Fibroblast of villous mesenchyme (primary cell): ENCODE measurements at places on chromosomes 12 and 14. TPM values are rescaled to one million over a fixed set of nuclear protein-coding genes. Genes with fewer than 3 reads are reported as not detected.
A peak's percentile ranks its signal among the peaks of the same experiment; 100 is the strongest.

The LBHD2 gene
- not detected in 2 replicates for total RNA-seq

The RIC8B gene
- total RNA-seq, result 12.6 and 15.1 TPM in 2 replicates

The TROAP gene
- total RNA-seq, result 11.3 and 14.7 TPM in 2 replicates

The AHNAK2 gene
- 32.2 and 32.4 TPM in 2 replicates for total RNA-seq

The FOXM1 gene
- total RNA-seq, result 16.4 and 17.7 TPM in 2 replicates

GRCh38 chr12:32502693-32503502 lies 103.5 kb downstream of the FGD4 start:
- DNase-seq, result peak; percentile 83

DNA sequence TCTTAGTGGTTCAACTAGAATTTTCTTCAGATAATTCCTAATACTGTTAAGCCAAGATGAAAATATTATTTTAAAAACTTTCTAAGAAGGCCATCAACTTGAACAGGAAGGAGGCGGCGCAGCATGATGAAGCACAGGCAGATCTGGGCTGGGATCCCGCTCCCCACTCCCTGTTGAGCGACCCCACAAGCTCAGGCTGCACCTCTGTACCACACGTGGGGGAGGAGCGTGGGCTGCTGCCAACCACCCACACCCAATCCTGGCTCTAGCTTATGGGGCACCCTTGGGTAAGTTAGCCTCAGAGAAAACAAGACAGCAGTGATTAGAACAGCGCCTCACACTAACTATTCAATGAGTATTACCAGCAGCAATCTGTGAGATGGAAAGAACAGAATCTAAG lies 6.0 kb downstream of the MTERF2 start:
- DNase-seq, result no peak

GRCh38 chr14:55388160-55388559 lies 23.5 kb downstream of the ATG14 start:
- peak; percentile 77 for DNase-seq

DNA sequence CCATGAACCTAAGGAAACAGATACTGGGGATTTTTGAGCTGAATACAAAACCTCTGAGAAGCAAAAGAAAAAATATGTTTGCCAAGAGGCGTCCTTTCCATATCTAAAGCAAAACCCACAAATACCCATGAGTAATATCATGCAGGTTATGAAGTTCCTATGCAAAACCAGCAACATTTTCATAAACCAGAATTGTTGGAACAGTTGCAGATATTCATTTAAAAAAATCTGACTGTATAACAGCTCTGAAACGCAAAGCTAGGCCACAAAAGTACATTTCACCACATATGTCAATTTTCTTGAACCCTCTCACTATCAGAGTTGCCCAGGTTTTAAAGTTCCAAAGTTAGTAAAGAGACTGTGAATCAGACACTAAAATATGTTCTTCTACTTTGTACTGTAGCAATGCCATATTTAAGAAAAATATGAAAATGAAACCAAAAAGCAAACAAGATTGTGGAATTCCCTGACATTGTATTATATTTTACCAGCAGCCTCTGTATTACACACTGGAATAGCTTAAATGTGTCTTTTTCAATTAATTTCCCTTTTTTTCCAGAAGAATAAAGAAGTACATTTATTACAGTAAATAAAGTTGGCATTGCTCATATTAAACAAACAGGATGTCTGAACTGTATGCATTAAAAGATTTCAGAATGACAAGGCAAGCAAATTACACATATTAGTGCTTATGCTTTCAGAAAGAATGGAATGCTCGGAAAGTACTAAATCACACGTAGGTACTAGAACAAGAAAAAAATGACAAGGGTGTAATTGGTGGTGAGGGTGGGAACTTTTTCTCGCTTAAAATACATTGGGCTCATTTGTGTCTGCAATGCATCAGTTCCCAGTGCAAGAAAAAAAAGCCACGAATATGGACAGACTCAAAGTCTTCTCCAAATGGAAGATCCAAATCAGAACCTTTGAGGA lies 33.6 kb upstream of the HIF1A start:
- peak; percentile 64 for DNase-seq

GRCh38 chr12:123150275-123150743 lies 581 bp downstream of the PITPNM2 start:
- no peak for DNase-seq

GRCh38 chr12:82359115-82359478 lies 768 bp downstream of the METTL25 start:
- peak; percentile 55 for DNase-seq
